ENCODE measurements at places on chromosomes 7 and 10.

- DNase-seq: peak; percentile 95
Observed at GRCh38 chr7:5425507-5426225, 2.0 kb upstream of the TNRC18 start.

DNA sequence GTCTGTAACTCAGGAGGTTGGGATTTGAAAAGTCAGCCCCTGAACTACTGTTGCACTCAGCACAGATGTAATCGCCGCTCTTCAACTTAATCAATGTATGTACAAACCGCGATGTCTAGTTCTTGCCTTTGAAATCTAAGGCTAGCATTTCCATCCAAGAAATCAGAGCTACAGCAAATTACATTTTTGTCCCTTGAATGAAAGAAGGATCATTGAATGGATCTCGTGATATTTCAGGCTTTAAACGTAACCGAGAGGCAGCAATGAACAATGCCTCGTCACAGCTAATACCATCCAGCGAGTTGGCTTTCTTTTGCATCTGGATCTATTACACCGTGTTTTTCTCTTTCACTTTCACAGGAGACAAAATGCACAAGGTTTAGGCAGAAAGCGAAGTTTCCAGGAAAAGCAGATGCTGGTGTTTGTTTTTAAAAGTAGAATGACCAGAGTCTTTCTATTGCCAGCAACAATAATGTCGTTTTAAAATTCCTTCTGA, 5.5 kb downstream of the SKIDA1 start:
- DNase-seq: peak; percentile 82

DNA sequence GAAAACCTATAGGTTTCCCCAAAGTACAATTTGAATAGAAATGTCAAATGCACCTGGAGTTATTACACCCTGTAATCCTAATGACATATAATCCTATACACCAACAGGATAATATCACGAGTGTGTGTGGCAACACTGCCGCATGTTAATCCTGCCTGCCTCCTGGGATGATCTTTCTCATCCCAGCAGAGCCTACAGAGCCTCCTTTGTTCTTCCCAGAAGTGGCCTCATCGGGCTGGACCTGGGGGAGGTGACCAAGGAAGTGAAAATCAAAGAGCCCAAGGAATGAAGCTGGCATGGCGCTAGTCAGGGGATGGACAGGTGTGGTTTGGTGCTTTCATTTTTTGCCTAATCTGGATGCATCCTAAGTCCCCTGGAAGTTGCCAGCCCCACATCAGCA, 29.5 kb upstream of the LEP start:
- DNase-seq: no peak

DNA sequence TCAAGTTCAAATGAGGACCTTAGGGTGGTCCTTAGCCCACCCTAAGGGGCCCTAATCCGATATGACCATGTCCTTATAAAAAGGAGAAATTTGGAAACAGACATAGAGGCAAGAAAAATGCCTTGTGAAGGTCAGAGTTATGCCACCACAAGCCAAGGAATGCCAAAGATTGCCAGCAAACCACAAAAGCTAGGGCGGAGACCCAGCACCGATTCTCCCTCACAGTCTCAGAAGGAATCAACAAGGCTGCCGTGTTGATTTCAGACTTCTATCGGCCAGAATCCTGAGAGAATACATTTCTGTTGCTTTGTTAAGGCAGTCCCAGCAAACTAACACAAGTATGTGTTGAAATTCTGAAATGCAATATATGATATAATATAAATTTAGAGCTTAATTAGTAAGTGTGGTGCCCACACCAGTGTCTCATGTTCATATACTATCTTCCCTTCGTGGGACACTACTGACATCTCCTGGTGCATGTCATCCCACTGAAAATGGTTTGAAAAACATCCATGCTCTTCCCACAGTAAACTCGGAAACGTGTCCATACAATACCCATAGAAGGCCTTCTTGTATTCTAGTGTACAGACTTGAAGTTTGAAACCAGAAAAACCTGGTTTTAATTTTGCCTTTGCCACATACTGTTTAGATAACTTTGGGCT, 349.0 kb downstream of the TNS3 start:
- DNase-seq: no peak

DNA sequence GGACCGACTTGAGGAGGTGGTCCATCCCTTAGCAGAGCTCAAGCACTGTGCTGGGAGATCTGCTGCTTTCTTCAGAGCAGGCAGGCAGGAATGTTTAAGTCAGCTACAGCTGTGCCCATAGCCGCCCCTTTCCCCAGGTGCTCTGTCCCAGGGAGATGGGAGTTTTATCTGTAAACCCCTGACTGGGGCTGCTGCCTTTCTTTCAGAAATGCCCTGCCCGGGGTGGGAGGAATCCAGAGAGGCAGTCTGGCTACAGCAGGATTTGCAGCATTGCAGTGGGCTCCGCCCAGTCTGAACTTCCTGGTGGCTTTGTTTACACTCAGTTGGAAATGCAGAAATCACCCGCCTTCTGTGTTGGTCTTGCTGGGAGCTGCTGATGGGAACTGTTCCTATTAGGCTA, 51.2 kb upstream of the SEMA3A start:
- DNase-seq: no peak
